ENCODE measurements at places on chromosomes 2 and 18.

DNA sequence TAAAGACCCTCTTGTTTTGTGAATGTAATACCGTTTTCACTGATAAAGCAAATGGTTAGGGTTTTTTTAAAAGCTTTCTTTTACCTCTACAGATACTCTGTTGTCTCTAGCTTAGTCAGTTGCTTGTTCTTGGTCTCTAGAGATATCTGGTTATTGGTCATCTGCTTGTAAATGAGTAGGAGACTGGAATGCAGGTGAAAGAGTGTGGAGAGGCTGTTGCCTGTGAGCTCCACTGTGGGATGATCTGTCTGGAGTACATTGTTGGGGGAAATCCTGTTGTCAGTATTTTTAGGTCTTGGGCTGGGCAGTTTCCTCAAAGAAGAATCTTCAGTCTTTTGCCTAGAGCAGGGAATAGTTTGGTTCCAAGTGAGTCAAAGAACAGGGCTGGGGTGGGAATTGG, 67.7 kb downstream of the SMCHD1 start:
- DNase-seq: no peak

DNA sequence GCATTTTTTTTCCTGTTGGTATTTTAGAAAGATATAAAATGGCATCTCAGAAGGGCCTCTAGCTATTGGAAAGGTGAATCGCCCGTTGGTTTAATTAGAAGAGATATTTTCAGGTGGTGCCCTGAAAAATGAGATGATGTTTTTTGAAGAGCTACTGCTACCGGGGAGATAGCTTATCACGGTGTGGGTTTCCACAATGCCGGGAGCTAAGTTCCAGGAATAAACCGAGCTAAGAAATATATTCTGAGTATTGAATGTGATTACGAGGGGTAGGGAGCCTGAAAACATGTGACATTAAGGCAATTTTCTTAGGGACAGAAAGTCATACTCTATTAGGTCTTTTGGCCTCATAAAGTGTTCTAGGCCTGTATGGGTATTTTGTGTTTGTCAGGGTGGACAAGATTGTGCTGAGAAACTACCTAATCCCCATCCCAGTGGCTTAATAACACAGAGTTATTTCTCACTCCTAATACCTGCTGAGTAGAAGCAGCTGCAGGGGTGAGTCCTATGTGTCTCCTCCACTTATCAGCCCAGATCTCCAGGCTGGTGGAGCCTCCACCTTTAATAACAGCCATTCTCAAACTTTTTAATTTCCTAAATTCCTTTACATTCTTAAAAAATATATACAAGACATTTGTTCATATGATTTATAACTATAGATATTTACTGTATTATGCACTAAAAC, 150.2 kb downstream of the LRRTM1 start:
- no peak for DNase-seq

DNA sequence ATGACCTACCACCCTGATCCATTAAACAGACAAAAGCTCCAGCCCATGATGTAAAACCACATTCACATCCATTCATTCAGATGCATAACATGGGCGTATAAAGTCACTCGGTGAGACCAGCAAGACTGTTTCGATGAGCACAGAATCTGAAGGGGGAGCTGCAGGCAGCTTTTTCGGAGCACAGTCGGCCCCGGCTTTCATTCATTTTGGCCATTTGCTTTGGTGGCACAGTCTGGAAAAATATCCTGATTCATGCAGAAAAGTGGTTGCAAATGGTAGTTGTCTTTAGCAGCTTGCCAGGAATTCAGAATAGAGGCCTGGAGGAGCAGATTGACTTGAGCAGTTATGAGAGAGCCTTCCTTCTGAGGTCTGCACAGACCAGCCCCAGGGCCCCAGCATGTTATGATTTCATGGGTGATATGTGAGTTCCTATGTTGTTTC, 11.2 kb downstream of the ARID5A start:
- no peak for DNase-seq

GRCh38 chr2:189091253-189091652, 88.3 kb downstream of the COL5A2 start:
- no peak for DNase-seq

- no peak for DNase-seq
These were observed 527.6 kb upstream of the MEX3C start for GRCh38 chr18:51724790-51725721.

DNA sequence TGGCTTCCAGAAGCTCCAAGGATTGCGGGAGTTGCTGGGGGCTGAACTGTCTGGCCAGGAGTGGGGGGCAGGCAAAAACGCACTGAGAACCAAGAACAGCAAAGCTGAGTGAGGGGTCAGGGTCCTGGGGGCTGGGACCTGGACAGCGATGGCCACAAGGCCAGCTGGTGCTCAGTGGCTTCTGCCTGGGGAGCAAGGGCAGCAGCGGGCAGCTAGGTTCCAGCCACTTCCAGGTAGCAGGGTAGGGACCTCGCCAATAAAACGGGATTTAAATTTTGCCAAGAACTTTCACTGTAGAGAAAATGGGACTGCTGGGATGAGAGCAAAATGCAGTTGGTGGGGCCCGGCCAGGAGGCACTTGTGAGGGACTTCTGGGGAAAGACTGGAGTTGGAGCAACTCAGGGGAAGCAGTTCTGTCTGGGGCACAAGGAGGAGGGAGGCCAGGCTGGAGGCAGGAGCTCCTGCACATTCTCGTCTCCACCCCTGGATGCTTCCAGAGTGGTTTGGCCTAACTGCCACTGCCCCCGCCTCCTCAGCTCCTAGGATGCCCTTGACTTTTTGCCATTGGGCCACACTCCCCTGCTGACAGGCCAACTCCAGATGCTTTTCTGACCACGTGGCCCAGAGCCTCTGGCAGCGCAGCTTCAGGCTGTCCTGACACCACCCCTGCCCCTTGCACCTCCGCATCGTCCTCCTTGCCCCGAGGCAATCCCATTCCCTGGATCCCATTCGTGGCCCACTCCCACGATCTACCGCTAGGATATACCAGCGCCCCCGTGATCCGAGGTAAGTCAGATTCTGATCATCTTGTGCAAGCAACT, 5.5 kb upstream of the CCDC74A start:
- DNase-seq: no peak

- DNase-seq: no peak
These were observed 54.2 kb downstream of the CERS6 start for GRCh38 chr2:168510125-168510756.

DNA sequence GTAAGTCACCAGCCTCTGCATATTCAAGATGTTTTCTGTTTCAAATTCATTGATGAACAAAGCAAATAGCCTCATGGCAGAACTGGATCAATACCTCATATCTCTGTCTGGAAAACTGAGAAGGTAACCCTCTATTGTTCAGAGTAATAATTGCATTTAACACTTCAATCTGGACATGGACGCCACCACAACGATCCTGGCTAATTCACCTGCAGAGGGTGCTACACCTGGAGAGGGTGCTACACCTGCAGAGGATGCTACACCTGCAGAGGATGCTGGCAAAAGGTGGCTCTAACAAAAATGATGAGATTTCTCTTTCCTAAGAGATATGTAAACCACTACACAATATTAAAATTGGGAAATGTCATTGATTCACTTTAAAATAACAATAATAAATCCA, 183.1 kb upstream of the HNRNPA3 start:
- no peak for DNase-seq

DNA sequence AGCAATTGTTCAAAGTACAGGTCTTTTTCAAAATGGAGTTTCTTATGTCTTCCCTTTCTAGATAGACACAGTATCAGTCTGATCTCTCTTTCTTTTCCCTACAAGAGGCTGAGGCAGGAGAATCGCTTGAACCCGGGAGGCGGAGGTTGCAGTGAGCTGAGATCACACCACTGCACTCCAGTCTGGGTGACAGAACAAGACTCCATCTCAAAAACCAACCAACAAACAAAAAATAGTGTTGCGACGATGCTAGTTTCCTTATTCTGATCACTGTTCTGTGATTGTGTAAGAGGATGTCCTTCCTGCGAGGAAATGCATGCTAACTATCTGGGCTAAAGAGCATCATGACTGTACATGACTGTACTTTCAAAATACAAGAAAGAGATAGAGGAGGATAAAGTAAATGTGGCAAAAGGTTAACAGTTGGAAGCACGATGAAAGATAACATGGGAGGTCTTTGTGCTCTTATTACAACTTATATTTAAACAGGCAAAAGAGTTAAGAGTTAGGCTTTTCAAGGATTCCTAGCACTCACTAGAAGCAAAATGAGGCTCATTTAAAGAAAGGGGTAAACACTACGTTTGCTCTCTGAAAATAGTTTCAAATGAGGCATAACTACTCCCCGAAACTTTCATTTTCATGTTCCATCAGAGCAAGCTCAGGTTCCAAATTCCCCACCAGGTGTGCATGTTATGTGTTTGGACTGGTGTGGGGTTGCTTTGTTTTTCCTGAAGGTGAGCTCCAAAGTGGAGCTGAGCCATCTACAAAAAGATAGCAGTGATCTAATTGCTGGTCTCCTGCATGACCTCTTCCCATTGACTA, 23.8 kb downstream of the SOWAHC start:
- peak; percentile 35 for DNase-seq

- no peak for DNase-seq
These were observed 167.7 kb upstream of the SERPINE2 start for GRCh38 chr2:224206816-224207215.

GRCh38 chr2:85438201-85439024, 19.9 kb downstream of the SH2D6 start:
- DNase-seq: no peak

GRCh38 chr2:127371037-127371436, 16.7 kb downstream of the MAP3K2 start:
- no peak for DNase-seq

GRCh38 chr18:74774486-74774885, 176.8 kb downstream of the ZNF407 start:
- no peak for DNase-seq

- no peak for DNase-seq
These were observed 74.1 kb upstream of the KLHL14 start for GRCh38 chr18:32846896-32847295.

- DNase-seq: no peak
These were observed 42.0 kb downstream of the FMNL2 start for GRCh38 chr2:152376968-152377367.

DNA sequence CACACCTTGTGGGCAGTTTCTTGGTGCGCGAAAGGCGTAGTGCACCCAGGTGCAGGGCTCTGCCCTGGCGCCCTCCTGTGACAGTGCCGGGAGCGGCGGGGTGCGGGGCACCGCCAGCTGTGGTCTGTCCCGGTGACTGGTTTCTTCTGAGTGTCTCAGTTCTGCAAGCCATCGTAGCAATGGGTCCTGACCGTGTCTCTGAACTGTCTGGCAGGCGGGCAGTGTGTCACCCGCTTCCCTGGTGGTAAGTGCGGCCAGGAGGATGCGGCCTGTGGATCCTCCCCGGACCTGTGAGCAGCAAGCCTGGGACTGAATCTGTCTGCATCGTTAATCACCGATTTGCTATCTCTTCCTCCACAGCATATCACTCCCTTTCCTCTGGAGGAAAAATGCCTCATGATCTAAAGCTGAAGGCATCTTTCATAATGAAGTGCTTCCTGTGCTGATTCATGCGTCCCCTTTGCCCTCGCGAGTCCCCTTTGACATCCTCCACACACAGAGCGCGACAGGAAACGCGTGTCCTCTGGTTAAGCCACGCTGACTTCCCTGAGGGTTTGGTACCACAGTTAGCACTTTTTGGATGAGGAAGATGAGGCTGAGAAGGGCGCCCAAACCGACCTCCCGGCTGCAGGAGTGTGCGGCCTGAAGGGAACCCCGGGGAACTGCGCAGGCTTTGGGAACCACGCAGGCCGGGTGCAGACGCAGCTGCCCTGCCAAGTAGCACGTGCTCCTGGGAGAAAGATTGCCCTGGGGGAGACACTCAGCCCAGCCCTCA, 416.0 kb upstream of the HS6ST1 start:
- DNase-seq: no peak

DNA sequence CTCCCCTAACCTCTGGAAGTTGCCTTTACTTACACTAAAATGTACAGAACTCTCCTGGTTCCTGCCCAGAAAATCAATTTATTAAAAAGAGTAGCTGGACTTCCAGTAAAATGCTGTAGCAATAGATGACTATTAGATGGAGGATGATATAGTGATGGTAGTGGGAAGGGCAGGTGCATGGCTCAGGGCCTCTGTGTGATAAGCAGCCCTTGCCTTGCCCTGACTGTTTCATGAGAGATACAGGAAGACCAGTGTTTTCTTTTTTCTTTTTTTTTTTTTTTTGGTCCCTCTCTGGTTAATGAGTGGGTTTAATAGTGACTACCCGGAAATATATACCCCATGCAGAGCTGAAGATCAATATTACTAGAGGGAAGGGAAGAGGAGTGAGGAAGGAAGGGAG, 48.7 kb upstream of the NEDD4L start:
- no peak for DNase-seq

DNA sequence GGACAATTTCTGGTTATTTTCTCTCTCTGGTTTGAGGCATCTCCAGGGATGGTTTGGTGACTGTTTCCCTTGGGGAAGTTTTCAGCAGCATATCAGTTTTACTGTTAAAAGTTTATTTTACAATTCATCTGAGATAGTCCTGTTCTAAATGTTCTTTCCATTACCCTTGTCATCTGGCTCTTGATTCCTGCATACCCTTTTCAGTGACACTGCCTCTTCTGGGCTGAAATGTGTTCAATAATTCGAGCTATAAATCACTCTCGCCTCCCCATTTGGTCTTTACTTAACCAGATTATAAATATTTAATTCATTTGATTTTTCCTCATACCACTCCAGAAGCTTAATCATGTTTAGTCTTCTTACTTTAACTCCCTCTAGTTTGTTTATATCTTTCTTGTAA, 9.5 kb downstream of the DCC start:
- DNase-seq: no peak

DNA sequence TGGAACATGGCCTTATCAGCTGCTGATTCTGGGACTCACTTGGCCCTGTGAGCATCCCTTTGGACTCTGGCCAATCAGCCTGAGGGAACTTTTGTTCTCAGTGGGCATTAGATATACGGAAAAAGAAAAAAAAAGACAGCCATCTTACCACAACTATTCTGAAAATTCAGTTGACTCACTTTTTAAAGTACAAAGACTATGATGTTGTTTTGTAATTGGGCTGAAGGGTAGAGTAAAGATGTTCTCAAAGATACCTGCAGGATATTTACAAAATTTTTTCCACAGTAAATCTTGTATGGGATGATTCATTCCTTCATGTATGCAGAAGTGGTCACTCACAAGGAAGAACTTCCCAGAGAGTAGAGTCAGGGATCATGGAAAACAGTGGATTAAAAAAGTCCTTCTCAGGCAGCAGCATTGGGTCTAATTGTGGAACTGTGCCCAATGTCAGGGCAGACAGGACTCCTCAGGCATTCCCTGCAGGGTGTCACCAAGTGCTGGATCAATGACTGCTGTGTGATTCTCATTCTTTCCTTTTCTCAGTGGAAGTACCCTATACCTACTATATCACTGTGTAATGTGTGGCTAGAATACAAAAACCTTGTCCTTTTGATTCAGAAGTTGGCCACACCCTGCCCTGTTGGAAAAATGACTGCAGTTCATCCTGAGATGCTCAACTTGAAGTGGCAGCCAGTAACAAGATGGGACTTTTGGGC, 35.4 kb downstream of the SULT1C4 start:
- DNase-seq: no peak

DNA sequence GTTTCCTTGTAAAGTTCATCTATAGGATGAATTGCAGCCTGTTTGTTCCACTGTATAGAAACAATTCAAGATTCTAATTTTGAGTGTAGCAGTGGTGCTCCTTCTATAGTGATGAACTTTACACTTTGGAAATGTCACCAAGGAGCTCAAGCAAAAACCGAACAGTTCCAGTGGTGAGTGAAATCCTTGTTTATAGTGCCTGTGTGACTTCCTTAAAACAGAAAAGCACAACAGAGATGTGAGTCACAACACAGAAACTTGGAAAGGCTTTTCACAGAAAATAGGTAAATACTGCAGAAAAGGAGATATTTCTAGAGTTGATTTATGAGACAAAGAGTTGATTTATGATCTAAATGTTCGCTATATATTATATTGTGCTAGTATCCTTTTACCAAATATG, 482.0 kb downstream of the PTPRM start:
- DNase-seq: no peak

- peak; percentile 63 for DNase-seq
These were observed at the start of gene EDAR for GRCh38 chr2:108988796-108989713. EDAR (minus strand) TSS chr2:108989220; CDS start chr2:108931014, 58,206 bp downstream.

Data from GM10248 (cell line).